Fibroblast of lung (primary cell): ENCODE measurements at places on chromosomes 16 and 17.

GRCh38 chr17:3961564-3962047 is 2.6 kb downstream of the ATP2A3 start:
- DNase-seq: no peak

DNA sequence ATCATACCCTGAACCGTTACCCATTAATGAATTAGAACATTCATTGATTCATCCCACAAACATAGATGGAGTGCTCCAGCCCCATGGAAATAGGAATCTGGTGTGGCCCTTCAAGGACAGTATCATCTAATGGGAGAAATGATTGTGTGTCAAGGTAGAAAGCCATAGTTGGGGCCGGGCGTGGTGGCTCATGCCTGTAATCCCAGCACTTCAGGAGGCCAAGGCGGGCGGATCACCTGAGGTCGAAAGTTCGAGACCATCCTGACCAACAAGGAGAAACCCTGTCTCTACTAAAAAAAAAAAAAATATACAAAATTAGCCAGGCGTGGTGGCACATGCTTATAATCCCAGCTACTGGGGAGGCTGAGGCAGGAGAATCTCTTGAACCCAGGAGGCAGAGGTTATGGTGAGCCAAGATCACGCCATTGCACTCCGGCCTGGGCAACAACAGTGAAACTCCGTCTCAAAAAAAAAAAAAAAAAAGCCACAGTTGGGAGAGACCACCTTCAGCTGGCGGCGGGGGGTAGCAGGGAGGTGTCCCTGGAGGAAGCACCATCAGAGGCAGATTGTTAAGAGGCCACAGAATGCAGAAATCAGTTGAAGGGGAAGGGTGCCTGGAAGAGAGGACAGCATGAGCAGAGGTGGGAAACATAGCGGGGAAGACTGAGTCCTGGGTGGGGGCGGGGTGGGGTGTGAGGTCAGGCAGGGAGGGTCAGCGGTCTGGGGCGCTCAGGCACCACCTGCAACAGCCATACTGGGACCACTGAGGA is 60.0 kb downstream of the USP22 start:
- no peak for DNase-seq

- DNase-seq: no peak
These were observed 14.9 kb downstream of the CEP131 start for GRCh38 chr17:81207610-81208581.

DNA sequence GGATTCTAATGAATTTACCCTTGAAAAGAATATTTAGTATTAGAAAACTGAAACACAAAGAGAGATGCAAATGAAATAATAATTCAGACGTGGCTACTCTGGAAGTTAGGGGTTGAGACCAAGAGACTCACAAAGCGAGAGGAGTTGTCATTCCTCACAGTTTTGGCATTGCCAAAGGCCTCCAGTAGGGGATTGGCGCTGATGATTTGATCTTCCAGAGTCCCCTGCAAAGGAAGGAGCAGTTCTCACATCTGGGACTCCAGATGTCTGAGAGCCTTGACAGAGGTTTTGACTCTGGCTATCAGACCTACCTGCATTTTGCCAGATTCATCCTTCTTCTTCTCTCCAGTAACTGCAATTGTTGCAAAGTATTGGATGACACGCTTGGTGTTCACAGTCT is 6.6 kb downstream of the MYH8 start:
- no peak for DNase-seq

- peak; percentile 39 for DNase-seq
These were observed 23.4 kb downstream of the ADAT1 start for GRCh38 chr16:75599452-75600277.

- DNase-seq: no peak
These were observed 53.1 kb downstream of the RAP1GAP2 start for GRCh38 chr17:2849327-2849670.

DNA sequence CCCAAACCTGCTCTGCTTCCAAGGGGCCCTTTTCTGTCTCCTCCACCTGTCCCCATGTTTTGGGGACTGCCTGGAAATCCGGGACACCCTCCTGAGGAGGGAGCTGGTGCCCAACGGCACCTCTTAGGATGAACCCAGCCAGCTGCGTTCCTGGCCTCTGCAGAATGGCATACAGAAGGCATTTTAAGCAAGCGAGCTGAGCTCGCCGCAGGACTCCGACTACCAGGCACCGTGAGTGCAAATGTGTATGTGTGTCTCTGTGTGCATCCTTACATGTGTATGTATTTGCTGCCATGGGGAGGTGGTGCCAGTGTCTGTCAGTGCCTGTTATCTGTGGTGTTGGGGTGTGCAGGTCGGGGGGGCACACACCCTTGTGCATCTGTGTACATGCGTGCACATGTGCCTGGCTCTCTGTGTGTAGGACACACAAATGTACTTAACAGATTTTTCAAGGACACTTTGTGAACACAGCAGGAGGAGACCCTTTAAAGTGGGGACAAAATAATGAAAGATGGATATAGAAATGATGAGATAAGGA is 39.3 kb downstream of the ABAT start:
- DNase-seq: no peak

- DNase-seq: no peak
These were observed 2.6 kb downstream of the ADAP2 start for GRCh38 chr17:30924341-30924740.

- no peak for DNase-seq
These were observed 28.2 kb upstream of the ADGRG1 start for GRCh38 chr16:57600048-57600835.

- no peak for DNase-seq
These were observed 43.8 kb upstream of the TOB1 start for GRCh38 chr17:50909765-50910605.

DNA sequence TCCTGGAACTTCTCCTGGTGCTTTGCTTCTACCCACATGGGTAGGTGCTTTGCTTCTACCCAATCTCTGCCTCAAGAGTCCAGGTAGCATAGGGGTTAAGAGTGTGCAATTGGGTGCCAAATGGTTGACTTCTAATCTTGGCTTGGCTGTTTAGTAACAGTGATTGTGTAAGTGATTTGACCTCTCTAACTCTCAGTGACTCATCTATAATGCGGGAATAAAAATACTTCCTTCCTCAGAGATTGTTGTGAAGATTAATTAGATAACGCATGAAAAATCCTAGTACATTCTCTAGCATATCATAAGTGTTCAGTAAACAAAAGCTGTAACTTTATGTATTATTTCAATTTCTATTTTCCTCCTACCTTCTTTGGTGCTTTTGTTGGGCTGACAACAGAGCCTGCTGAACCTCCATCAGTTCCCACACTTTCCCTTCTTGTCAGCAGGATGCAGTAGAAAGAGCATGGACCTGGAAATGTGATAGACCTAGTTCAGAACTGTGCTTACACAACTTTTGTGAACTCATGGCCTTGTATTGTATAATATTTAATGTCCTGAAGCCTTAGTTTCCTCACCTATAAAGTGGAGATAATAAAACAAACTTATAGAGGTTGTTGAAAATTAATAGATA is 72.9 kb upstream of the SMIM36 start:
- peak; percentile 48 for DNase-seq

DNA sequence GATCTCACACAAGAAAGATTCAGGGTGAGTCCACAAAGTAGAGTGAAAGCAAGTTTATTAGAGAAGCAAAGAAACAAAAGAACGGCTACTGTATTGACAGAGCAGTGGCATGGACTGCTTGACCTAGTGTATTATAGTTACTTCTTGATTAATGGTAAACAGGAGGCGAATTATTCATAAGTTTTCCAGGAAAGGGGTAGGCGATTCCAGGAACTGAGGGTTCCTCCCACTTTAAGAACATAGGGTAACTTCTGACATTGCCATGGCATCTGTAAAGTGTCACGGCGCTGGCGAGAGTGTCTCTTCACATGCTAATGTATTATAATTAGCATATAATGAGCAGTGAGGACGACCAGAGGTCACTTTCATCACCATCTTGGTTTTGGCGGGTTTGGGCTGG is 93.2 kb downstream of the CACNG3 start:
- no peak for DNase-seq

DNA sequence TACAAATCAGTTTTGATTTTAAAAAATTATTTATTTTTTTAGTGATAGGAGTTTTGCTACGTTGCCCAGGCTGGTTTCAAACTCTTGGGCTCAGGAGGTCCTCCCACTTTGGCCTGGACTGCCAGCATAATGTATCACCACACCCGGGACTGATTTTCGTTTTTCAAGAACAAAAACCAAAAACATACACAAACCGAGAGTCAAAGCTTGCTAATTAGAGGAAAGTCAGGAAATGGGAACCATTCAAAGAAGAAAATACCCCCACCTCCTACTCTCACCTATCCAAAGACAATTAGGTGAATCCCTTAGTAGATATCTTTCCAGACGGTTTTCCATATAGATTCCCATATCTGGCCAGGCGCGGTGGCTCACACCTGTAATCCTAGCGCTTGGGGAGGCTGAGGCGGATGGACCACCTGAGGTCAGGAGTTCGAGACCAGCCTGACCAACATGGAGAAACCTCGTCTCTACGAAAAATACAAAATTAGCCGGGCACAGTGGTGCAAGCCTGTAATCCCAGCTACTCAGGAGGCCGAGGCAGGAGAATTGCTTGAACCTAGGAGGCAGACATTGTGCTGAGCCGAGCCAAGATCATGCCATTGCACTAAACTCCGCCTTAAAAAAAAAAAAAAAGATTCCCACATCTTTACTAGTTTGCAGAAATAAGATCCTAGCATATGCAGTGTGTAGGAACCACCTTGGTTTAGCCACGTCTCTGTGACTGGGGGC is 883 bp upstream of the SPN start:
- DNase-seq: no peak

GRCh38 chr16:86515413-86515776 is 5.1 kb downstream of the FOXF1 start:
- no peak for DNase-seq

- DNase-seq: peak; percentile 96
These were observed 67.3 kb upstream of the PLCG2 start for GRCh38 chr16:81711657-81712319.
